ENCODE measurements at places on chromosomes 5 and 9. TPM values are rescaled to one million over a fixed set of nuclear protein-coding genes. Genes with fewer than 3 reads are reported as not detected.

The CDH18 gene
- 1.2 TPM for polyA plus RNA-seq

- no peak for DNase-seq
Measured at GRCh38 chr5:133331941-133332340, 280.1 kb downstream of the HSPA4 start.

The INSL4 gene
- polyA plus RNA-seq = not detected

- DNase-seq = no peak
Measured at GRCh38 chr9:18821788-18822187, 211.2 kb downstream of the SAXO1 start.

The OLFML2A gene
- 21.4 TPM for polyA plus RNA-seq

DNA sequence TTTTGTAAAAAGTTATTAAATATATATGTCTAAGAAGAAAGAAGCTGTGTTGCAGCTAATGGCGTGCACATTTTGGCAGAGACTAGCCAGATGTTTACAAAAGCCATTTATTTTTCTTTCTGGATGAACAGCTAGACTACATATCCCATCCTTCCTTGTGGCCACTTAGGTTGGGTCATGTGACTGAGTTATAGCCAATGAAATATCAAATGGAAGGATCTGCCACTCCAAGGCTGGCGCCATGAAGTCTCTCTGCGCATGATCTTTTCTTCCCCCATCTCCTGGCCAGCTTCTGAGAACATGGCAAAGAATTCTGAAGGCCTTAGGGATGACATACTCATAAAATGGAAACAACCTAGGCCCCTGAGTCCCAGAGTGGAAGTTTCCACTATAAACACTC, 244.2 kb upstream of the DAB2 start:
- no peak for DNase-seq

GRCh38 chr5:74643111-74643562, 2.6 kb upstream of the ENC1 start:
- DNase-seq = no peak

DNA sequence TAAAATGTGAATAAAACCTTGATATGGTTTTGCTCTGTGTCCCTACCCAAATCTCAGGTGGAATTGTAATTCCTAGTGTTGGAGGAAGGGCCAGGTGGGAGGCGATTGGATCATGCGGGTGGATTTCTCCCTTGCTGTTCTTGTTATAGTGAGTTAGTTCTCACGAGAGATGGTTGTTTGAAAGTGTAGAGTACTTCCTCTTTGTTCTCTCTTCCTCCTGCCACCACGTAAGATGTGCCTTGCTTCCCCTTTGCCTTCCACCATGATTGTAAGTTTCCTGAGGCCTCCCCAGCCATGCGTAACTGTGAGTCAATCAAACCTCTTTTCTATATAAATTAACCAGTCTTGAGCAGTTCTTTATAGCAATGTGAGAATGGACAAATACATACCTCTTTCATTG, 34.9 kb downstream of the TARS1 start:
- DNase-seq = no peak

The PCDHB7 gene
- polyA plus RNA-seq = 5.3 TPM

GRCh38 chr9:38110476-38110875, 41.4 kb upstream of the SHB start:
- DNase-seq = no peak

The NR5A1 gene
- polyA plus RNA-seq = not detected

DNA sequence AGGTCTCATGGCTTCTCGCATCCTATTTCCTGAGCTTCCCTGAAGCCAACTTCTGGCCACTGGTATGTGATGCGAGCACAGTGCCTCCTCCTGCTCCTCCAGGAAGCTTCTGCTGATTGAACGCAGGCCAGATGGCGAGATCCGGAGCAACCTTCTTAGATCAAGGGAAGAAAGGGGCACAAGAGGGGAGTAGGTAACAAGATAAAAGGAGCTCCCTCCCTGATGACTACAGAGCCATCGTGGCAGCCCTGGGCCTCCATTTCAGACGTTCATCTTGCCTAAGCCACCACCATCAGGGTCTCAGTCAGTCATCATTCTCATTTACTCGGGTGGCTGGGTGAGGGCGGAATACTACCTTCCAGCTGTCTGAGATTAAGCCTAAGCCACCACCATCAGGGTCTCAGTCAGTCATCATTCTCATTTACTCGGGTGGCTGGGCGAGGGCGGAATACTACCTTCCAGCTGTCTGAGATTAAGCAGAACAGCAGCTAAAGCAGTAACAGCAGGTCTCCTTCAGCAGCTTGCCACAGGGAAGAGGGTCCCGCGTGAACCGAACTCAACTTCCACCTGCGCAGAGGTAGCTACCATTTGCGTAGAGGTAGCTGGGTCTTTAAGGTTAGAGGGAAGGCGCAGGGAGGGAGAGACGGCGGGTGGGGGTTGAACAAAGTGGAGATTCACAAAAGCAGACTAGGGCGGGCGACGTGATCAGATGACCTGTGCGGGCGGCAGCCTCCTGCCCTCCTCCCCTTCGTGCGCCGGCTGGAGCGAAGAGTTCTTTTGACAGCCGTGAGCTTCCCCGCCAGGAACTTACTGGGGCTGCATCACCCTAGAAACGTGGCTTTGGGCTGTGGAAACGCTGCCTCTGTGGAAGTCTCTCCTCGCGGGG, 27.9 kb upstream of the MGAT1 start:
- DNase-seq = no peak

GRCh38 chr5:131430794-131431193, 166.9 kb downstream of the CDC42SE2 start:
- DNase-seq = no peak

- no peak for DNase-seq
Measured at GRCh38 chr5:54534191-54535004, 16.8 kb downstream of the SNX18 start.

GRCh38 chr9:137589441-137590122, 730 bp downstream of the ZMYND19 start:
- no peak for DNase-seq

The SPATA31C1 gene
- 0.76 TPM for polyA plus RNA-seq

DNA sequence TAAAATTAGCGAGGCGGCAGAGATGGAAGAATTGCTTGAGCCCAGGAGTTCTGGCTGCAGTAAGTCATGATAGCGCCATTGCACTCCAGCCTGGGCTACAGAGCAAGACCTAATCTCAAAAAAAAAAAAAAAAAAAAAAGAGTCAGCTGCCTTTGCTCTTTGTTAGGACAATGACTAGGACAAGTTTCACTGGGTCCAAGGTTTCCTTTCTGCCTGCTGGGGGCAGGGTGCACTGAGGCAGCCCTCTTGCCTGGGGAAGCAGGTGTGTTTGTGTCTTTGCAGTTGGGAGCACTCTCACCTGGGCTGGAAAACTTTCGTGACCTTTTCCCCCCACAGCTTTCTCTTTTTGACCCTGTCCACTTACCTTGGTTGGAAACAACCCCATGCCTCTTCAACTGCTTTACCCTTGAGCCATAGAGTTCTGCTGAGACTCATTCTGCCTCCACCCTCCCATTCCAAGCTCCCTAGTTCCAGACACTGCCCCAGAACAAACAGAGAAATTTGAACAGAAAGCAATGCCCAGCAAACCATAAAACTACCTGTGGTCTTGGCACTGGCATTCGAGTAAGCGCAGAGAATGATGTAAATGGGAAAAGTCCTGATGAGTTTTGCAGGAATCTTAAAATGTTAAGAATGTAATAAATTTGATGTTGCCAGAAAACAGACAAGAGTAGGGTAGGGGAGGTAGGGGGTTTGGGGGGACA, 17.0 kb upstream of the MYO10 start:
- DNase-seq = no peak

The SLCO6A1 gene
- not detected for polyA plus RNA-seq

DNA sequence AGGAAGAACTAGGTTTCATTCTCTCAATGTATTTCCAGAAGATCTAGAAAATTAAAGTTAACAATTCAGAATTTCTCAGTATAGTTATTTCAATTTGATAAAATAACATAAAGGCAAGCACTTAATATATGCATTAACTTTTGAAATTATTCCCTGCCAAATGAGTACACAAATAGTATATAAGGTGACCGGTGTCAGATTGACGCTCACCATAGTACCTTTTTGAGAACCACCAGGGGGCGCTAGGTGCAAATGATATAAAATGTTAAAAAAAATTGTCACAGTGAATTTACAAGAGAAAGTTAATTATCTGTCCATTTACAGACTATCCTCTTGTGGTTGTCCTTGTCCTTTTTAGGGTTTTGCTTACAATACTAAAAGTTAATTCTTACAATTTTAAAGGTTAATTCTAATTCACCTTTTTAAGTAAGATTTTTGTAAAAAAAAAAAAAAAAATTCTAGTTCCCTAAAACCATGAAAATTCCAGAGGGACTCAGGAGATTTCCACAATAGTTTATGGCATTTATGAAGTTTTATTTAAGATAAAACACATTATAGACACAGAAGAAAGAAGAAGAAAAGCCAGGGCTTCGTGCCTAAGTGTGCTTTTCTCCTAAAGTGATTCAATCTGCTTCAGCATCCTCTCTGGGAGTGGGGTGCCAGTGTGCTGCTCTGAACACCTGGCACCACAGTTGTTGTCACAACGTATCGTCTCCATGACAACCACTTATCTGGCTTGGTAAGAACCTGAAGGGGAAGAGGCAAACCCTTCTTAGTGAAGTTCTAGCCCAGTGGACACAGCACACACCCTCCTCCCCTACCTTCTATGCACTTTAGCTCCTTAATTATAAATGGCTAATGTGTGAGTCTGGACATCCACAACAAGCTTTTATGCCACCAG, 1.7 kb downstream of the ADAMTS16 start:
- DNase-seq = peak; percentile 57

DNA sequence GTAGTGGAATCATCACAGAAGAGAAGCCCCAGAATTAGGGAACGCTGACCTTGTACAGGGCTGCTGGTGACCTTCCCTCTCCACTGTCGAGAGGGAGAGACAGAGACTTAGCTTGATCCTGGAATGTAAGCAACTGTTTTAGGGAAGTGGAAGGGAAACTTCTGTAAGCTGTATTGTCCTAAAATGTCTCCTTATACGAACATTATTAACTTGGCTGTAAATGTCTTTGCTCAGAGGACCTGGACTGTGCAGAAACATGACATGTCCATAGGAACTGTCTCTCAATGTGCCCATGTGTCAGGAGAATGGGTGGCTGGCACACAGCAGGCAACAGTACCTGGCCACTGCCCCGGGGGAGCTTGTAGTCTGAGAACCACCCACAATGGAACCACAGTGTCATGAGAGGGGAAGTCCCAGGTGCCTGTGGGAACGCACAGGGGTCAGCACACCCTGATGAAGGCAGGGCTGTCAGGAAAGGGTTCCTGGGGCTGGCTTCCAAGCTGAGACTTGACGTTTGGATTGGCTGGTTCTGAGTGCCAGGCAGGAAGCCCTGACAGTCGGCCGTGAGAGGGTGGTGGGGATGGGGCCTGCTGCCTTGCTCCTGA, 34.0 kb downstream of the DAP start:
- DNase-seq = no peak

GRCh38 chr5:139764886-139765408, 30.7 kb upstream of the PSD2 start:
- DNase-seq = no peak

DNA sequence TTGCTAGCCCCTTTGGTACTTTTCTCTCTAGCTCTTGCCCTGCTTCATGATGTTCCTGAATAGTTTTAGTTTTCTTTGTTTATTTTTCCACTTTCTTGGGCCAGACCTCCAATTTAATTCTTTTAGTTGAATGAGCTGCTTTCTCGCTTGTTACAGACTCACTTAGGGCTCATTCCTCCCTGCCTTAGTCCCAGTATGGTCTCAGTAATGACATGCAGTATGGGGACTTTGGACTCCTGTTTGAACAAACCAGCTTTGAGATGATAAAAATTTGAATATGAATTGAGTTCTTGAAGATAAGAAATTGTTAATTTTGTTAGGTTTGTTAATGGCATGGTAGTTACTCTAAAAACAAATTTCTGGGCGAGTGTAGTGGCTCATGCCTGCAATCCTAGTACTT, 284.8 kb upstream of the DMRT1 start:
- DNase-seq = no peak

The TENT4A gene
- polyA plus RNA-seq = 20.1 TPM

The CDX1 gene
- polyA plus RNA-seq = 0.89 TPM

DNA sequence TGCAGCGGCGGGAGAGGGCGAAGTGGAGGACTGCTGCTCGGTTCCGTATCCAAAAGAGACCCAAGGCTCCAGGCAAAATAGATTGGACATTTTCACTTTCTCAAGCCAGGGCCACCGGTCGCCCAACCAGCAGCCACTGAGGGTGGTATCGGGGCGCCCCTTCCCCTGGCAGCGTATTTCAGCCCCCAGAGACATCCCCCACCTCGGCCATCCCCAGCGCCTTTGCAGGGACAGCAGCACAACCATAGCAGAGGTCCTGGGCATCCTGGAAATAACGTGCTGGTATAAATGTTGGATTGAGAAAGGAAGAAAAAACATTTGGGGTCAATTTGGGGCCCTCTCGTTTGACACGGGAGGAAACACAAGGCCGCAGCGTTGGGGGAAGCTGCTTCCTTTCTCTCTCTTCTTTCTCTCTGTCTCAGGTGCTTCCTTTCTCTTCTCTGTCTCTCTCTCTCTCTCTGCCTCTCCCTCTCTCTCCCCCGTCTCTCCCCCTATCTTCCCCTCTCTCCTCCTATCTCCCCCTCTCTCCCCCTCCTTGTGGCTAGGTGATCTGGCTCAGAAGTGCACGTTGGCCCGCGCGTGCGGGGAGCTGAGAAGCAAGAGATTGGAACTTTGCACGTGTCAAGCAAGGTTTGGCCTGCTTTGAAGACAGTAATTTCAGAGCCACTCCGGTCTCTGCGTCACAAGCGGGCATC, 624 bp upstream of the RETREG1 start:
- DNase-seq = no peak

- DNase-seq = no peak
Measured at GRCh38 chr5:80930940-80931339, 29.2 kb upstream of the RASGRF2 start.

The MLANA gene
- polyA plus RNA-seq = 0.32 TPM

The RBM22 gene
- 76.2 TPM for polyA plus RNA-seq

DNA sequence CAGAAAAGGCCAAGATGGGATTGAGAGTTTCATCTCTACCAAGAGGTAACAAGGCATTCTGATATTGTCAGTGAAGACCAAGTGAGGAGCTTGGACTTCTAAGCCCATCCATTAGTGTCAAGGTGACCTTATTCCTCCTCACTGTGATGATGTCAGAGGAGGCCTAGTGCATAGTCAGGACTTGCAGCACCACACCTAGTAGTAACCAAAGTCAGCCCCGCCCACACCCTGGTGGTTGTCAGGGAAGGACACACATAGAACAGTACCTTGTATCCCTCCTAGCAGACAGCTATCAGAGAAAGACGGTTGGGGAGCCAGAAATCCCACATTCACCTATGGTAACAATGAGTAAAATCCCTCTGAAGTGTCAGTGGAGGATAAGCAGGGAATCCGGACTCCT, 111.7 kb downstream of the AP3B1 start:
- DNase-seq = no peak

GRCh38 chr5:159929176-159929575, 12.9 kb downstream of the ADRA1B start:
- DNase-seq = no peak

The LRRC14B gene
- polyA plus RNA-seq = not detected

DNA sequence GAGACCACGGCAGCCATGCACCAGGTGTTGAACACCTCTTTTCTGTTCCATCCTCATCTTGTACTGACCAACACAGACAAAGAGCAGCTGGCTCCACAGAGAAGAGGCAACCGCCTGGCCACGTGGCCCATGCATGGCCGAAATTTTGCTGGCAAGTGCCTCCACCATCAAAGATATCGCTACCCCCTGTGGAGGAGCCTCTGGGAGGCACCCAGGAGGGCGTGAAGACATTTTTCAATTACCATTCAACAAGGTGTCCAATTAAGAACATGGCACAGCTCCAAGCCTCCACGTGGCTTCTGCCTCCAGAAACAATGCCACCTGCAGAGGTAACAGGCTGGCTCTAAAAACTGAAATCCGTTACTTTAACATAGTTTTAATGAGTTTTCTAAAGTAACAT, 54.4 kb upstream of the CKS2 start:
- DNase-seq = no peak

- DNase-seq = no peak
Measured at GRCh38 chr5:64273276-64273675, 107.6 kb downstream of the RNF180 start.
